Stimulated activated naive CD4-positive, alpha-beta T cell (primary cell): ENCODE measurements at places on chromosomes 13 and 19.

DNA sequence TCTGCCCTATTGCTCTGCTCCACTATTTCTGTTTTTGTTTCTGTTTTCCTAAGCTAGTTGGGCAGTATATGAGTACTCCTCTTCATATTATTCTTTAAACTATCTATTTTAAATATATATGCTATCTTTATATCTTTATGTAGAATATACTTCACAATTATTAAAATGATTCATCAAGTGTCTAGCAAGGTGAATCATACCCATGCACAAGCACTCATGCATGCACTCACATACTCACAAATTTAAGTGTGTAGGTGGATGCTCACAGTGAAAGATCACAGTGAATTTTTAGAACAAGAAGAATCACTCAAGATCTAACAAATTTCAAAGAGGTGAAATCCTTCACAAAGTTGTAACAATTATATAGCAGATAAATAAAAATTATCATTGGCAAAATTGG lies 435.6 kb upstream of the SLITRK5 start:
- DNase-seq: no peak

GRCh38 chr13:112880221-112880641 lies 88.8 kb upstream of the MCF2L start:
- no peak for DNase-seq

DNA sequence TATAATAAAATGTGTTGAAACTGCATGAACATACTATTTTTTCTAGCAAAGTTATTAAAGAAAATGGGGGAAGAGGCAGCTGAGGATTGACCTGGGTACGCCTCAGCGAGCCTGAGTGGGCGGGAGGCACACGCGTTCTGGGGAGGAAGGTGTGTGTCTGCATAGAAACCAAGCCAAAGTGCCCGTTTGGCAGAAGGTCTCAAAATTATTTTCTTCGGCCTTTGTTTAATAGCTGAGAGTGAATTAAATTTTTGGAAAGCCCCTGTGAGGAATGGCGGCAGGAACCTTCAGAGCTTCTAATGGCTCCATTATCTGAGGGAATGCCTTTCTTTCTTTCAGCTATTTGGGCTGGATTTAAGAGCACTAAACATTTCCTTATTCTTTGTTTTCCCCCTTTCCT lies 5.2 kb downstream of the ZIC2 start:
- no peak for DNase-seq

GRCh38 chr19:49624967-49625910 lies 14.7 kb downstream of the RRAS start:
- no peak for DNase-seq

GRCh38 chr13:109680288-109680687 lies 106.1 kb downstream of the IRS2 start:
- DNase-seq: no peak

DNA sequence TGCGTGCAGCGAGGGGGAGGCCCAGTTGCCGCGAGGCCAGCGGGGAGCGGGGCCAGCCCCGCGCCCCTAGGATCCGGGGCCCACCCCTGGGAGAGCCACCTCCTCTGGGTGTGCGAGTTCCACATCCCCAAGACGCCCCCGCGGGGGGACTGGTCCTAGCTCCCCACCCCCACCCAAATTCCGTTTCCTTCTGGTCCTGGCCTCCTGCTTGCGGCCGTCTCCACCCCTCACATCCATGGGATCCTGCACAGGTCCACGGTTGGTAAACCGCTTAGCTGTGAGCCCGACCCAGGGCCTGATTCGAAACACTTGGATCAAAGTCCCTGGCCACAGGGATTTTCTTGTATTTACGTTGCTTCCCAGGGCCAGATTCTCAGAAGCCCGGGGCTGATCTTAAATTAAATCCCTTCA lies 324 bp upstream of the FBXO17 start:
- DNase-seq: no peak

- DNase-seq: no peak
Measured at GRCh38 chr13:114076329-114077090, 55.9 kb downstream of the RASA3 start.

GRCh38 chr19:33463199-33463598 lies 58.4 kb downstream of the PEPD start:
- DNase-seq: no peak
